RWPE1 (cell line): ENCODE measurements at places on chromosomes 6 and 20.

DNA sequence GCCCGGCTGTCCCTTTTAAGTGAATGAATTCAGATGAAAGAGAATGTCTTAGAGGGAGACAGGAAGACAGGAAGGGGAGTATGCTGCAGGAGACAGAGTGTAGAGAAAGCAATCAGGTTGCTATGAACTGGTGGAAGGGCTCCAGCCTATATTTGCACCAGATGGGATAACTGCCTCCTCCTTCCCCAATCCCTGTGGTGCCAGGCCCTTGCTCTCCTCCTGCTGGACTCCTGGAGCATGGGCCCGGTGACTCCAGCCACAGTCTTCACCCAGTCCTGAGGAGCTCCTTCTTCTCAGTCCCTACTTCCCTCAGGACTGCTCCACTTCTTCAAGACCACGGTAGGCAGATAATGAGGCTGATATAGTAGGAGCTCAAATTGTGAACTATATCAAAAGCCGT lies 91.8 kb downstream of the TMEM200A start:
- no peak for DNase-seq

DNA sequence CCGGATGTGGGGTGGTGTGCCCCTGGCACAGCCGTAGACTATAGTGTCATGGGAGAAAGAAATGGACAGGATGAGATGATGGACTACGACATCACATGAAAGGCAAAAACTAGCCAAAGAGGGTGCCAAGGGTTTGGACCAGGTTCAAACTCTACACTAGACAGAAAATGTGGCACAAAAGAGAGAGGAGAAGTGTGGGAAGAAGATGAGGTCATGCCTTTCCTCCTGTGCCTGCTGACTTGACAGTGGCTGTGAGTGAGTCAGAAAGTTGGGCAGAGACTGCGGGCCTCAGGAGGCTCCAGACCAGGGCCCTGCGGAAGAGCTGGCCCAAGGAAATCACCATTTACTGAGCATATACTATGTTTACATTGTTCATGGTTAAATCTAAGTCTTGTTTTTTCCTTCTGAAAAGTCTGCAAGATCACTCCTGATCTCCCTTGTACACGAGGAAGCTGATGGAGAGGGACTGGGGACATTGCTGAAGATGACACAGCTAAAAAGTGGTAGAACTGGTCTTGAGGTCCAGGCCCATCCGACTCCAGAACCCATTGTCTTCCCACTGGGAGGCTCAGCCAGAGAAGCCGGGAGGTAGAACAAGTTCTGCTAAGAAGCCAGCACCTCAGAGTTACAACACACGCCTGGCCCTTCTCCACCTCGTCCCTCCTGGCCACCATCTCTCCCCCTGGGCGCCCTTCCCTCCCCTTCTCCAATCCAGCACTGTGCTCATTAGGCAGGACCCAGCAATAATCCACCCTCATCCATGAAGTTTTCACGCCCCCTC lies 35.6 kb downstream of the CNKSR3 start:
- DNase-seq: peak; percentile 29

DNA sequence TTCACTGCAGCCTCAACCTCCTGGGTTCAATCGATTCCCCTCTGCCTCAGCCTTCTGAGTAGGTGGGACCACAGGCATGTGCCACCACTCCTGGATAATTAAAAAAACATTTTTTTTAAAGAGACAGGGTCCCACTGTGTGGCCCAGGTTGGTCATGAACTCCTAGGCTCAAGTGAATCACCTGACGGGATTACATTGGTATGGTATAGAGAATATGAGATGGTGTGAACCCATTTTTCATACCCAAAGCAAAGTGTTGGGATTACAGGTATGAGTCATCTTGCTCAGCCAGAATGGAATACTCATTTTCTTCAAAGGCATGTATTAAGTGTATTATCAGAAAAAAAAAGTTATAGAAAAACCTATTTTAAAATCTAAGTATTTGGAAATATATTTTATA lies 114.2 kb downstream of the AHI1 start:
- DNase-seq: no peak

- no peak for DNase-seq
These were observed 46.5 kb upstream of the FRMD1 start for GRCh38 chr6:168125429-168126001.

DNA sequence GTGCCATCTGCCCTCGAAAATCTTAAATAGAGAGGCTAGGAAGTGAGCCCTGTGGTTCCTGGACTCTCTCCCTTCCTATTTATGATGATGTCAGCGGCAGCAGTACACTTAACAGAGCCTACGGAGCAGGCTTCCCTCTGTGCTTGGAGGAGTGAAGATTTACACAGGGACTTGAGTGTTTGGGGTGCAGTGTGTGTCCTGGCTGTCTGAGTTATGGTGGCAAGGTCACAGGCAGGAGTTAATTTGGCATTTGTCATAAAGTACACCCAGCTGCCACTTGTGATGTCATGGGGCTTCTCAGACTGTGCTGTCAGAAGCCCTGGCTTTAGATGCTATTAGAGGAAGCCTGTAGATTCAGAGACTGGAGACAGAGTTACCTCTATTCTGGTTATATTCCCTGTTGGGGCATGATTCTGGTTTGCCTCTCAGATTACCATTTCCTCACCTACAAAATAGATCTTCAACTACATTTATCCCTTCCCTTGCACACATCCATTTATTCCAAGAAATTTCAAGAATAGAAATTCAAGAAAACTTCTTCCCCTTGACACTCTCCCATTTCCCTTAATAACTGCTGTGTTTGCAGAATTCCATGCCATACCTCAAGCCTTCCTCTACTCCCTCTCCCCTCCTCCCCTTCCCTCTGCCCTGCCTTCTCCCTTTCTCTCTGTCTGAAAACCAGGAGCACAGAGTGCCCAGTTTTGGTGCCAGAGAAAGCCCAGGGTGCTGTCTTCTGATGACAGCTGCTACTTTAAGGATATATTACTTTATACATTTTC lies 72.1 kb downstream of the SLC24A3 start:
- DNase-seq: no peak

GRCh38 chr6:90547991-90548390 lies 38.9 kb downstream of the MAP3K7 start:
- DNase-seq: no peak

GRCh38 chr20:36862857-36863668 lies 12.9 kb upstream of the TLDC2 start:
- no peak for DNase-seq

GRCh38 chr6:82331031-82331773 lies 32.4 kb upstream of the TPBG start:
- DNase-seq: peak; percentile 70

DNA sequence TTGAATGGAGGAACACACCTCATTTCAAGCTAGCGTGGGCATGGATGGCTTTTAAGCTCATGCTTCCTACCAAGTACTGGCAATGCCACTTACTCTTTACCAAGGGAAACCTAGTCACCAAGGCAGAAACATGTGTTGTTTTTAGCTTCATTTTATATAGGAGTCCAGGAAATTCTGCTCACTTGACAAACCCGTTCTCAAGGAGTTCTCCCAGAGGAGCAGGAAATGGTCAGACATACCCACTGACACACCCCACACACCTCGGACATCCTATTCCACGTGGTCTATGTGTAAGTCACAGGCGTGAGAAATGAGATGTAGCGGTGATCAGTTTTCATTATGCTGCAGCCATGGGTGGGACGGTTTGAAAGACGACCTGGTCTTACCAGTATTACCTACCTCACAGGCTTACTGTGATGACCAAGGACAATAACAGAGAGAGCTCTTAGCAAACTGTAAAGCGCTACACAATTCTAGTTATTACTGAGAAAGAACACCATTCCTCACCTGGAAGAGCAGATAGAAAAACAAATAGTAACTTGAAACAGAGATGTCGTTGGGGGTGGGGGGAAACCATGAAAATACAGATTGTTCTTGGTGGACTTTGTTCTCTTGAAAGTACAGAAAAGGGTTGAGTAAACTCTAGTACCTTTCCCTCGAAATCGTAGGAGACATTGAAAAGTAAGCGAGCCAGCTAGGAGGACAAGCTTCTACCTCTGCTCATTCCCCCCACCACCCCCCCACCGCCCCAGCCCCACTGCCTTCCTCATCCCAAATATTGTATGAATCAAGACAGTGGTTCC lies 1.7 kb downstream of the CNKSR3 start:
- DNase-seq: peak; percentile 42

GRCh38 chr6:129593233-129593564 lies 116.8 kb downstream of the ARHGAP18 start:
- DNase-seq: no peak

- DNase-seq: peak; percentile 64
These were observed 42.4 kb upstream of the ADGRF4 start for GRCh38 chr6:47655719-47656595.

DNA sequence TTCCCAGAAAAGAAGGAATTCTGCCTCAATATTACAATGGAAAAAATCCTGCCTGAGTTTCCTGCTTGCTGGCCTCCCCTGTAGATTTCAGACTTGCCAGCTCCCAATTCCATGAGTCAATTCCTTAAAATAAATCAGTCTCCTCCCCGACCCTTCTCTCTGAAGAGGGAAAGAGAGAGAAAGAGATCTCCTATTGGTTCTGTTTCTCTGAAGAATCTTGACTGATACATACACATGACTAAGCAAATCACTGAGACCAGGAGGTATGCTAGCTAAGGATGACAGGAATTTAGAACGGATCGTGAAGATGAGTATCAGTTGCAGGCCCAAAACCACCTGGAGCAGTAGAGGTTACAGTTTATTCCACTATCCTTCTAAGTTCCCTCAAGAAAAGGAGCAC lies 11.3 kb upstream of the RBM24 start:
- no peak for DNase-seq

- DNase-seq: no peak
These were observed 106.3 kb upstream of the RIPOR2 start for GRCh38 chr6:25042036-25042521.

DNA sequence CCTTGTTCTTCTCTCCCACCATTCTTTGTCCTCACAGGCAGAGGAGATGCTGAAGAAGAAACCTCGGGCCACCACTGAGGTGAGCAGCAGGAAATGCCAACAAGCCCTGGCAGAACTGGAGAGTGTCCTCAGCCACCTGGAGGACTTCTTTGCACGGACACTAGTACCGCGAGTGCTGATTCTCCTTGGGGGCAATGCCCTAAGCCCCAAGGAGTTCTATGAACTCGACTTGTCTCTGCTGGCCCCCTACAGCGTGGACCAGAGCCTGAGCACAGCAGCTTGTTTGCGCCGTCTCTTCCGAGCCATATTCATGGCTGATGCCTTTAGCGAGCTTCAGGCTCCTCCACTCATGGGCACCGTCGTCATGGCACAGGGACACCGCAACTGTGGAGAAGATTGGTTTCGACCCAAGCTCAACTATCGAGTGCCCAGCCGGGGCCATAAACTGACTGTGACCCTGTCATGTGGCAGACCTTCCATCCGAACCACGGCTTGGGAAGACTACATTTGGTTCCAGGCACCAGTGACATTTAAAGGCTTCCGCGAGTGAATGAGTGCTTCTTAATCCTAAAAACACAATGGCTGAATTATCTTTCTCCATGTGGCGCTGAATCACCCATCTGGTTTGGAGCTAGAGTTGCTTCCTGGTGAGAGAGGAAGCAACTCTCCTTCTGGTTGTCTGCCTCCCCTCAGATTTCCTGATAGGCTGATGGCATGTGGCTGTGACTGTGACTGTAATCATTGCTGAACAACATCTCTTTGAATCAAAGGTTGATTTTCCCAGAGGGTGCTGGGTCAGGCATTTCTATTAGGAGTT lies 4.6 kb downstream of the MAD2L1BP start:
- no peak for DNase-seq

- no peak for DNase-seq
These were observed 240.1 kb downstream of the TFAP2A start for GRCh38 chr6:10174761-10175160.

DNA sequence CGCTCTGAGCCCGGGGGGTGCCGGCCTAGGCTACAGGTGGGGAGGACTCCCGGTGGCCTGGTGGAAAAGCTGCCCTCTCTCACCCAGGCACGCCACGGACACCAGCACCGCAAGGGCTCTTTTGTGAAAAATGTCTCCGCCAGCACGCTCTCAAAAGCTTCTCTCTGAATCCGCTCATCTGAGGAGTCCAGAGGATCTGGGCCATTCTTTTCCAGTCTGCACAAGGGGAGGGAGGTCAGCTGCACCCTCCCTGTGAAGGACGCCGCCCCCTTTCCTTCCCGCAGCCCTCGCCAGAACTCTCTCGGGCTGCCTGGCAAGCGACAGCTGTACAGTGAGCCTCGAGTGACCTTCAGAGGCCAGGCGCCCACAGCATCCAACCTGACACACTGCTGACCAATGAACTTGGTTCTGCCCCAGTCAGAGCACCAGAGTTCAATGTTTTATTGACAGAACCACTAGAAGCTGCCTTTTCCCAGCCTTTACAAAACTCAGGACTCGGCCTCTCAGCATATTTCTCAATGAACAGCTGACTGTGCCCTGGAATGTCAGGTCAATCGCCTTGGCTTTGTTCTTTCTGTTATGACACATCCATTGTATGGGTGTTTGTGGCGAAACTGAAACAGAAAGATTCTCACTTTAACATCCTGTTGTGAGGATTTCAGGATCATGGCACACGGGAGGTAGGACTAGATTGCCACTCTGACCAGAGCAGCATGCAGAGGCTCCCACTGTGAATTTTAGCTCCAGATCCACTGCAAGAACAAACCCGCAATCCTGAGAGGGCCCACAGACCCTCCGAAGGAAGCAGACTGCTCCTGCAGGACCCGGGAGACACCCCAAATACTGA lies 26.7 kb downstream of the SERPINB9 start:
- peak; percentile 91 for DNase-seq

- DNase-seq: no peak
These were observed 534.1 kb downstream of the MMUT start for GRCh38 chr6:48928937-48929336.

- DNase-seq: no peak
These were observed 305.7 kb upstream of the FLRT3 start for GRCh38 chr20:14643146-14643545.

GRCh38 chr6:108667993-108668392 lies 107.3 kb downstream of the FOXO3 start:
- no peak for DNase-seq

GRCh38 chr6:27161946-27162603 lies 85.4 kb upstream of the PRSS16 start:
- no peak for DNase-seq

DNA sequence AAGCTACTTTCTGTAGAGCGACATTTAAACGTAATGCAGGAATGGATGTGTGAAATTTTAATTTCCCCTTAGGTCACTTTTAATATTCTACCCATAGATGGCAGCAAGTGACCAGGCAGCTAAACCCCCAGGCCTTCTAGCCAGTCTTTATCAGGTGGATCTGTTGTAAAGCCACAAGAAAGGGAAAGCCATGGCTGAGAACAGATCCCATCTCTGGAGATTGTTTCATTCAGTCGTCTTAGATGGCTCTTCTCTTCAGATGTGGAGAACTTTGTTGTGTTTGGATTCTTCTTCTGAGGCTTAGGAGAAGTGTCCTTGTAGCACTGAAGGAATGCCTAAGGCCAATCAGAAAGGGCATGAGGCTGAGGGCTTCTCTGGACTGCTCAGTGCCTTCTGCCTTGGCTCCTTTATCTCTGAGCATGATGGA lies 15.8 kb upstream of the RNF182 start:
- peak; percentile 79 for DNase-seq

DNA sequence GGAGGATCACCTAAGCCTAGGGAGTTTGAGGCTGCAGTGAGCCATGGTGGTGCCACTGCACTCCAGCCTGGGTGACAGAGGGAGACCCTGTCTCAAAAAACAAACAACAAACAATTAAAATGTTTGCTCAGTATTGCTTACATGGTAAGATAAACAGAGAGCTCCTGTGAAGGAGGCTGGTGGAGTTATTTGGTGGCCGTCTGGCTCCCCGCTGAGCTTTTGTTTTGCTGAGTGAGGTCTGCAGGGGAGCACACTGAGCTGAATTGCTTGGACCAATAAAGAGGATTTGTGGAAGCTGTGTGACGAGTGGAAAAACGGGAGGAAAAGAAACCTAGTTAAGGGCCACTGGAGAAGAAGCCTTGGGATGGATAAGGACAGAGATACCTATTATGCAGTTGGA lies 41.1 kb upstream of the BMP6 start:
- DNase-seq: no peak

- no peak for DNase-seq
These were observed 14.8 kb upstream of the TMEM244 start for GRCh38 chr6:129875610-129876520.
